ENCODE measurements at places on chromosomes 7 and 10. TPM values are rescaled to one million over a fixed set of nuclear protein-coding genes. Genes with fewer than 3 reads are reported as not detected.
A peak's percentile ranks its signal among the peaks of the same experiment; 100 is the strongest.

DNA sequence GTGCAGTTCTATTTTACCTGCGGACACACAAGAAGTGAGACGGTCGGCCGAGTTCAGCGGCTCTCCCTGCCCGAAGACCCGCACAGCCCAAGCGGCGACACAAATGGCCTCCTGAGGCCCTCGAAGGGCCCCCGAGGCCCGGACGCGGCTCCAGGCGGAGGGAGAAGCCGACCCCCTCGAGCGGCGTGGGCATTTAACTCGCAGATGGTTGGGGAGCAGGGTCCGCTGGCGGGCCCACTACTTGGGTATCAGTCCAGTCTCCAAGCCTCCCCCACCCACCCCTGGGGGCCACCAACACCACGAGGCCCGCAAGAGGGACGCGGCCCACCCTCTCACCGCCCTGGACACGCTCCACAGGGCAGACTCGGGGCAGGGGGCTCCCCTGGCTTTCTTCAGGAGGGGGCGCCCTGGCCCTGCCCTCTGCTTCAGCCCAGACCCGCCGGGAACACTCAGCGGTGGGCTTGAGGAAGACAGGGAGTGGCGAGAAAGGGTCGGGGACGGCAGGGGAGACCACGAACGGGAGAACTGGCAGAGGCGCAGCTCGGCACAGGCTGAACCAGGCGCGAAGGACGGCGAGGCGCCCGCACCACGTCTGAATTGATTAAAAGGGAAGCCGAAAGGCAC lies 1.7 kb downstream of the IGF2BP3 start:
- H3K27ac ChIP-seq, result peak overlapping the region; percentile 76
- H3K27me3 ChIP-seq, result peaks cover 21% of the 10 kb centered on the region
- H3K36me3 ChIP-seq, result peaks cover 29% of the 10 kb centered on the region
- peaks cover 54% of the 10 kb centered on the region for H3K4me1 ChIP-seq
- peak overlapping the region; percentile 82 for H3K4me3 ChIP-seq

DNA sequence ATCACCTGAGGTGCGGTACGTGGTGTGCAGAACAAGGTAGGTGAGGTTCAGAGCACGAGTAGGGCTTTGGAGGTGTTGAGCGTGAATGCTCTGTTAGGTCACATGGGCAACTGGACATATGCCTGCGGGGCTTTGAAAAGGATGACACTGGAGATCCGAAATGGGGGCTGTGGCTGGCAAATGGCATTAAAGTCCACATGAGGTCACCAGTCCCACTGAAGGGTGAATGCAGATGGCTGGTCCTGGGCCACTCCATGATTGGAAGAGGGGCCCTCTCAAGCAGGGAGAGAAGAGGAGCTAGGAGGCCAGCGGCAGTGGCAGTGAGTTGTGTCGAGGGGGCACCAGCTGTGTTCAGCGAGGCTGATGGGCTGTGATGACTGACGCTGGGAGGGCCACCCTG lies 254.9 kb upstream of the SHH start:
- H3K4me3 ChIP-seq, result no peak overlapping the region
- no peak for DNase-seq
- no peaks in the 10 kb centered on the region for H3K4me1 ChIP-seq
- peaks cover 4% of the 10 kb centered on the region for H3K27me3 ChIP-seq
- H3K36me3 ChIP-seq, result no peaks in the 10 kb centered on the region

GRCh38 chr7:29239638-29240037 lies 45.1 kb downstream of the CHN2 start:
- H3K4me1 ChIP-seq, result peaks cover 19% of the 10 kb centered on the region
- H3K4me3 ChIP-seq, result no peak overlapping the region
- DNase-seq, result no peak

DNA sequence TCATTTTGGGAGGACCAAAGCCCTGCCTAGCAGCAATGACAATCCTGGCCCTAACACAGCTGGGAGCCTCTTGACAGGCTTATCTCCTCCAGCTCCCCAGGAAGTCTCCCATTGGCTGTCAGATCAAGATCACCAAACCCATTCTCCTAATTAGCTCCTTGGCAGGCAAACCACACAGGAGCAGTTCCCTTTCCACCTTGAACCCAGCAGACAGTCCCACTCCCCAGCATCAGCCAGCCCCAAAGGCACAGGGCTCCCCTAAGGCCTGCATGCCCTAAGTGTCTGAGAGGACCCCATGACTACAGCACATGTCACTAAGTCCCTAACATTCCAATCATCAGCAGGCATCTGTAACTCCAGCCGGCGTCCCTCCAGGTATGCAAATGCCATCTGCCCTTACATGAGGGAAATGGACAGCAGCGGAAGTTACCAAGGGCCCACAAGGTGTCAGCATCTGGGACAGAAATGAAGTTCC lies 348.5 kb downstream of the KCNMA1 start:
- H3K4me3 ChIP-seq, result no peak overlapping the region
- H3K27ac ChIP-seq, result no peak overlapping the region
- H3K36me3 ChIP-seq, result no peaks in the 10 kb centered on the region
- H3K4me1 ChIP-seq, result no peaks in the 10 kb centered on the region
- no peak for DNase-seq
- H3K27me3 ChIP-seq, result peaks cover 7% of the 10 kb centered on the region

GRCh38 chr10:92574548-92575261 lies 812 bp upstream of the IDE start:
- H3K4me3 ChIP-seq, result peak overlapping the region; percentile 68
- peaks cover 15% of the 10 kb centered on the region for H3K36me3 ChIP-seq
- H3K27me3 ChIP-seq, result peaks cover 2% of the 10 kb centered on the region
- peaks cover 27% of the 10 kb centered on the region for H3K4me1 ChIP-seq

DNA sequence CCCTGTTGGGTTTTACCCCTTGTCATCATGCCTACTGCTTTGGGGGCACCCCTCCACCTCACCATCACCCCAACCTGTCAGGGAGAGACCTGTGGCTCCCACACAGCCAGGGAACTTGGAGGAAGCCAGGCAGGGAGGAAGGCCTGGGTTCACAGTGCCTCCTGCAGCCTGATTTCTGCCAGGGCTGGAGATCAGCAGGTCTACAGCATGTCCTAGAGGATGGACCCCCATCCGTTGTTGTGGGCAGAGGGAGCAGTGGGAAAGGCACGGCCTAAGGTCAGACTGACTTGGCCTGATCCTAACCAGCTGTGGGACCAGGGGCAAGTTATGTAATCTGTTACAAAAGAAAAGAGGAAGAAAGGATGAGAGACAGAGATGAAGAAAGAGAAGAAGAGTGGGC lies 28.2 kb downstream of the ZCCHC24 start:
- H3K4me1 ChIP-seq, result peaks cover 8% of the 10 kb centered on the region
- H3K27me3 ChIP-seq, result no peaks in the 10 kb centered on the region
- no peak overlapping the region for H3K27ac ChIP-seq
- H3K36me3 ChIP-seq, result no peaks in the 10 kb centered on the region

DNA sequence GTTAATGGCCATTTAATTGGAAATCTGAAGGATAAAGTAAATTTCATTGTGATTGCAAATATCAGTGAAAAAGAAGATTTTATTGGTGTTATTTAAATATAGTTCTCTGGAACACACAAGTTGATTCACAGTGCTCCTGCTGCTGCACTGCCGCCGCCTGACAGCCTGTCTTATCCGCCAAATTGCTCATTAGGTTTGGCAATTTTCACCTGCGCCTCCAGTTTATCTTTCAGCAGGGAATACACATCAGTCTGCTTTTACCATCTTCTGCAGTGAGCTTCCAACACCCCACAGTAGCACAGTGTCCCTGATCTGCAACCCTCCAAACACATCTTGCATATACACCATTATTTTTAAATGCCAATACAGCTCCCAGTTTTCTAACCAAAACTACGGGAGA lies 308.3 kb downstream of the PARD3 start:
- H3K27ac ChIP-seq, result no peak overlapping the region
- no peaks in the 10 kb centered on the region for H3K27me3 ChIP-seq
- no peaks in the 10 kb centered on the region for H3K36me3 ChIP-seq
- DNase-seq, result no peak
- H3K4me1 ChIP-seq, result no peaks in the 10 kb centered on the region

Gene UPK3B
- 1.2 TPM for total RNA-seq

Gene GDF2
- not detected for total RNA-seq

Gene MBL2
- not detected for total RNA-seq

Data from activated T-helper 2 cell treated with anti-CD3 and anti-CD28 coated beads, Interferon-gamma antibody, Interleukin-2, Interleukin-4, amounts not matched to agents 10 μg/mL and 5 μg/mL and 100 μg/mL, durations not matched to agents 14 hours and 24 hours and 36 hours (primary cell).